ENCODE measurements at places on chromosomes 13 and 19.

DNA sequence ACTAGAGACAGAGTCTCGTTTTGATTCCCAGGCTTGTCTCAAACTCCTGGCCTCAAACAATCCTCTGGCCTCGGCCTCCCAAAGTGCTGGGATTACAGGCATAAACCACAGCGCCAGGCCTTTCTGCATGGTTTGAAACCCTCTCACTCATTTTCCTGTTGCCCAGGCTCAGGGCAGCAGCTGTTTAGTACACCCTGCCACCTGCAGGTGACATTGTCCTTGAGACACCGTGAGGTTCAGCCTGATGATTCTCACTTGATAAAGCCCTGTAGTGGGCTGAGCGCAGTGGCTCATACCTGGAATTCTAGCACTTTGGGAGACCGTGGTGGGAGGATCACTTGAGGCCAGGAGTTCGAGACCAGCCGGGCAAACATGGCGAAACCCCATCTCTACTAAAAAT, 12.5 kb downstream of the IL12RB1 start:
- DNase-seq: no peak

- DNase-seq: no peak
These were observed 179.7 kb upstream of the TSC22D1 start for GRCh38 chr13:44755872-44756271.

DNA sequence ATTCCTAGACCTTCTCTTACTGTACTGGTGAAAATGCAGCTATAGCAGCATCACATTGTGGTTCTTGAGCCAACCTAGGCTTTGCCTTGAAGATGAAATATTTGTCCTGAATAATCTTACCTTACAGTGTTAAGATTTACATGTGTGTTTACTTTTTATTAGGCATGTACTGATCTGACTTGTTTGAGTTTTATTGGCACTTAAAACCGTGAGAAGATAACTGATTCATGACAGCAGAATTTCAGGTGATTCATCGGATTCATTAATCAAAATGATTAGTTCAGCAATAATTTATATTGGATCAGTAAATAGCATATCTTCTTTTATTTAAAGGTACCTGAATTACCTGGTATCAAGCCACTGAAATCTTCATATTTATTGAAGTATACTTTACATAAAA, 296.3 kb downstream of the KLF5 start:
- DNase-seq: no peak

DNA sequence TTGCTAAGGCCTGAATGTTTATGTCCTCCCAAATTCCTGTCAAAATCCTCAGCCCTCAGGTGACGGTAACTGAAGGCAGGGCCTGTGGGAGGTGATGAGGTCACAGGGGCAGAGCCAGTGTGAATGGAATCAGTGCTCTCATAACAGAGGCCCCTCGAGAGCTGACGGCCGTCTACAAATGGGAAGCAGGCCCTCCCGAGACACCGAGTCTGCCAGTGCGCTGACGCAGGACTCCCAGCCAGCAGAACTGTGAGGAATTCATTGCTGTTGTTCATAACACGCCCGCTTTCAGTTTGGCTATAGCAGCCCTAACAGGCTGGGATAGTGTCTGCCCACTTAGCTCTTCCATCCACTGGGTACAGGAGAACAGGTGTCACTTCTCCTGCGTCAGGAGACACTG, 41.2 kb downstream of the CARS2 start:
- DNase-seq: no peak

DNA sequence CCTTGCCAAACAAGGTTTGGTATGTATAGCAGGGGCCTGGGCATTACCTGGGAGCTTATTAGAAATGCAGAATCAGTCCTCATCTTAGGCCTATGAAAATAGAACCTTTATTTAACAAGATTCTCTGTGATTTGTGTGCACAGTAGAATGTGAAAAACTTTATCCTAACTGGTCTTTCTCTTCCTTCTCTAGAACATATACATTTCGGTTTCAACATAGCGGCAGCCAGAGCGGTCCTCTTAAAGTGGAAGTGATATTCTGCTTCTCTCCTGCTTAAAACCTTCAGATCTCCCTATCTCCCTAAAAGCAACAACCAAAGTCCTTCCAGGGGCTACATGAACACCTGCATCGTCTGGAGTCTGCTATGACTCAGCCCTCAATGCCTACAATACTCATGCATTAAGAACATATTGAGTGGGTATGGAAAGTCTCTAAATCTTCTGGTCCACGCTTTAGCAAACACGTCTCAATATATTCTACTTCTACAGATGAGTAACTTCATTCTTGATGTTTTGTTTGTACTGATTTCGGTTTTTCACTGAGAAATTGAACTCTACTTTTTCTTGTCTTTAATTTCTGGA, 84.5 kb downstream of the SPRY2 start:
- no peak for DNase-seq

DNA sequence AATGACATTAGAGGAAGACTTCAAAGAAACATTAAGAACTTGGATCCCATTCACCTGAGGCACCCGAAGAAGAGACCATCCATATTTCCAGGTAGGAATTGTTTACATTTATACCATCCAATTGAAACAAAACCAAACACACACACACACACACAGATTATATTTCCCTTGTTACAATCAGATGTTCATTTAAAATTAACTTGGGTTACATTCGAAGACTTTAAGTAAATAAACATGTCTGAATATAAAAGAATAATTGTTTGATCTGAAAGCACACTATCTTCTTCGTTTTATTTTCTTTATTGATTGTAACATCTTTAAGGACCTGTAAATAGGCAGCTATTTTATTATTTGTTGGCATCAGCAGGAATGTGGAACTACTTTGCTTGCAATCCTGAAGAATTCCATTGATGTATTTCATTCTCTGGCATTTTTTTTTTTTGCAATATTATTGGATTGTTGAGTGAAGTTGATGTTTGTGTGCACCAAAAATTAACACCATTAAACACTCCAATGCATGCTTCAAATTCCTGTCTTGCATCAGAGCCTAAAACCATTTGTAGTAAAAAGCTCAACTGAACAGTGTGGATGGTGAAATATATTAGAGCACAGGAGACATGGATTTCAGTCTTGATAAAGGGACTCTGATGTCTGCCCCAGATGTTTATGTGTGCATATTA, 85.3 kb upstream of the FRY start:
- no peak for DNase-seq

DNA sequence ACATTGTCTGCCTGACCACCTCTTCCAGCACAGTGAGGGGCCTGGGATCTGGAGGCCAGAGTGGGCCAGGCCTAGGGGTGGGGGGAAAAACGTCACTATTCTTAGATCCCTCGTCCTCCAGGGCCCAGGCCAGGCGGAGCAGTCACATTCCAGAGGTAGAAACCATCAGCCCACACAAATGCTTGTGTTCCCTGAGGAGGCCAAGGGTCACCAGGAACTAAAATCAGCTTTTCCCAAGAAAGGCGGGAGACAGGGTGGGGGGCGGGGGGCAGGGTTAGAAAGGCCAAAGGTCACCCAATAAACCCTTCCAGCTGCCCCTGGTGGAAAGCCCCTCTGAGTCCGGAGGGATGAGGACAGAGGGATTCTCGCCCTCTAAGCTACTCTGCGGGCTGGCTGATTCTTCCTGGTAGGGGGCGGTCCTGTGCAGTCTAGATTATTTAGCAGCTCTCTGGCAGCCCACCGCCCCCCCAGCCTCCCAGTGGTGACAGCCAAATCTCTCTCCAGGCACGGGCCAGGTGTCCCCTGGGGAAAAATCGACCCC, 23.5 kb upstream of the CCL25 start:
- DNase-seq: no peak

DNA sequence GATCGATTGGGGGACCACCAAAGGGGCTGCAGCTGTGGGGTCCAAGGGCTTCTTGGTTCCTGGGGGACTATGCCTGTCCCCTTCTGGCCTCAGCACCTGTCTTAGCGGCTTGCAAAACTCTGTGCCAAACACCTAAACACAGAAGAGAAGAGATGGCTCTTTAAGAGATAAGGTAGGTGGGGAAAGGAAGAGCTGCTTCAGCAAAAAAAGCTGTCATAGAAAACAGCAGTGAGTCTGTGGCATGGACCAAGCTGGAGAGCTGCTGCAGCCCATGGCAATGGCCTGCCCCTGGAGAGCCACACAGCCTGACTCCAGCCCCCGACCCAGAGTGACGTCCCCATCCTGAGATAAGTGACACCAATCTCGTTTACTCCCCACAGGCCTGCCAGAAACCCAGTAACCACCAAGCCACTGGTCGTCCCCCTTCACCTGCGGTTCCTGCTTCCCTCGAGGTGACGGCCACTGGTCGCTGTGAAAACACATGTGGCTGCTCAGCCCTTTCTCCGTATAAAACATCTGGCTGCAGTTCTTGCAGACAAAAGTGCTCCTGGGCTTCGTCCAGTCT, 25.0 kb upstream of the NAPA start:
- DNase-seq: no peak

DNA sequence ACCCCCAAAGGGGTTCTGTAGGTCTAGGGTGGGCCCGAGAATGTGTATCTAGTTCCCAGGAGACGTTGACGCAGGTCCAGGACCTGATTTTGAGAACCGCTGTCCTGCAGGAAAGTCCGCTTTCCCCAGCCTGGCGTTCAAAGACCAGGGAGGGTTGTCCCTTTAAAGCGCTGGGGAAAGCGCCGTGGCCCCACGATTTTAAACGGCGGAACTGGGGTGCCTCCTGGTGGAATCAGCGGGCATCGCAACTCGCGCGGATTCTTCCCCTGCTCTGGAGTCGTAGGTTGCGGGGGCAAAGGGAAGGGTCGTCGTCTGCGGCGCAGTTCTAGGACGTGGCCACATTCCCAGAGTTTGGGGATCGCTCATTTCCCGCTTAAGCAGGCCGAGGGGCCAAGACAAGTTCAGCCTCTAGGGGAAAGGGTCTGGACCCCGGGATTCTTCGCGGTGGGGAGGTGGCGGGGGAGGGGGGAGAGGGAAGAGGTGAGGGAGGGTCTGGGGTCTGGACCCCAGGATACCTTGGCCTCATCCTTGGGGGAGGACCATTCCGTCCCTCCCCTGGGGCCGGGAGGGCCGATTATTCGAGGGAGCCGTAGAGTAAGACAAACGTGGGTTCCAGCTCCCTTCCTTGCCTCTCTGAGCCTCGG, 7.7 kb downstream of the PNMA8B start:
- peak; percentile 94 for DNase-seq

- peak; percentile 17 for DNase-seq
These were observed 15.2 kb upstream of the S1PR4 start for GRCh38 chr19:3163230-3163886.

GRCh38 chr13:97914540-97914939, 38.9 kb upstream of the IPO5 start:
- DNase-seq: no peak

GRCh38 chr13:63094717-63095116, 1679.1 kb upstream of the PCDH20 start:
- no peak for DNase-seq

DNA sequence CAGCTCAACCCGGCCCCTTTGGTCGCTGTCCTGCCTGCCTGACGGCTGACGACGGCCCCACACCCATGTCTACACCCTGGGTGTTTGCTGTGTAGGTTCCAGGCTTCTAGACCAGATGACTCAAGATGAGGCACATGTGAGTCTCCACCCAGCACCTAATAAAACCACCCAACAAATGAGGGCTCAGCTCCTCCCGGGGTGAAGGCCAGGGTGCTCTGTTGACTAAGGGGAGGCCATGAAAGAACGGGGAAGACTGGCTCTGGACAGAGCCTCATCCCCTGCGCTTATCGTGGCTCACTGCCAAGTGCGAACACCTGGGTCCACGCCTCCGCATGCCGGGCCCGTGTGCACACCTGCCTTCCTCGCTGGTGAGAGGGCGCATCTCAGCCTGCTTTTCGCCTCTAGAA, 39.6 kb downstream of the COL4A2 start:
- DNase-seq: no peak

DNA sequence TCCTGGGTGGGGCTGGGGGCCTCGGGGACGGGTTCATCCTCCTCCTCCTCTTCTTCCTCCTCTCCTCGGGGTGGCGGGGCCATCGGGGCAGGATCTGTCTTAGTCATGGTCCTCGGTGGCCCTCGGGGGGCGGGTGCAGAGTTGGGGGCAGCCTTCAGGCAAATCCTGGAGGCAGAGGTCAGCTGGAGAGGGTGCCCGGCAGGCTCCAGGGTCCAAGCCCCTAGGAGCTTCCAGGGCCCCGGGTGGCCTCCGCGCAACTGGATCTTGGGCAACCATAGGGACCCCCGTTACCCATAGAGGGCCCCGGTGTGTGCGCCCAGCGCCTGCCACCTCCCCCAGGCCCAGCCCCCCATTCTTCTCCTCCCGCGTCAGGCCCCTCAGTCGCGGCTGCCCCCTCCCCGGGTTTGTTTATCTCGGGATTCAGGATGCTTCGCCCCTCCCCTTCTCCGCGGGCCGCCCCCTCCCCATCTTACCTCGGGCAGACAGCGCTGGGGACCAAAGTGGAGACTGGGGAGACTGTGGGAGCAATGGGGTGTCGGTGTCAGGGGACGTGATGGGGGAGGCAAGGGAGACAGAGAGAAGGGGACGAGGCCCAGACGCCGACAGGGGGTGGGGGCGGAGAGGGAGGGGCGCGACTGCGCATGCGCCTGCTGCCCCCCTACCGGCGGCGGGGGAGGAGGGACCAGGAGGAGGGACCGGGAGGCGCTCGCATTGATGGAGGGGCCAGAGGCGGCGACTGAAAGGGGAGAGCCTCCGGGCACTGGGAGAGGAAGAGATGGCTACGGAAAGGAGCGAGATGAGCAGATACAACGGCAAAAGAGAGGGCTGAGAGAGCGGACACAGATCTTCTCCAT, at the start of gene CLIP3:
CLIP3 (minus strand) TSS at position 623 of the 854 bp plus-strand sequence; CDS start at position 107, 516 bp downstream.
- DNase-seq: peak; percentile 96

DNA sequence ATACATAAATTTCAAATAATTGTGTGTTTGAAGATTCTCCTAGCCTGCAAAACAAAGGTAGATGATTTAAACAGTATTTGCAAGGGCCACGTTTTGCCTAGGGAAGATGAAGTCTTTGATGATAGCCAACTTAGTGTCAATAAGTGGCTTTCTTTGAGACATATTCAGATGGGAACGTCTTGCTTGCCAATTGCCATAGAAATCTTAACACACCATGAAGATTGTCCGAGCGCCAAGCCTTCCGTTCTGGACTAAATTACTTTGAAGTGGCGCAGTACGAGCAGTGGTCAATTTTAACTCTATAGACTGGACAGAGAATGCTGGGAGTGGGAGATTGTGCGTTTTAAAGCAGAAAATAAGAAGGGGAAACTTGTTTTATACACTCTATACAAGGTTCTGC, 9.9 kb downstream of the ZIC5 start:
- peak; percentile 75 for DNase-seq

DNA sequence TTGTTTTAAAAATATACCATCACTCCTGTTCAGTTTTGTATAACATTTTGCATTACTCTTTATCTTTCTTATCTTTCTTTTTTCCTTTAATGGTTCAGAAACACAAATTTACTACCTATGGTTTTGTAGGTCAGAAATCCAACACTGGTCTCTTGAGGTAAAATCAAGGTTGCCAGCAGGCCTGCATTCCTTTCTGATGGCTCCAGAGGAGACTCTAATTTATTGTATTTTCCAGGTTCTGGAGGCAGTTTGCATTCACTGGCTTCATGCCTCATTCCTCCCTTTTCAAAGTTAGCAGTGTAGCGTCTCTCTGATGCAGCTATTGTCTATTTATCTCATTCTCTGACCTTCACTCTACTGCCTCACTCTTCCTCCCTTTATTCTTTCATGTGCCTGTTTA, 767.4 kb downstream of the SLITRK6 start:
- DNase-seq: no peak

All from spinal cord (tissue), 10 donors.